Nucleus accumbens (tissue), 56 donors: ENCODE measurements at places on chromosomes 4 and X.
A peak's percentile ranks its signal among the peaks of the same experiment; 100 is the strongest.

DNA sequence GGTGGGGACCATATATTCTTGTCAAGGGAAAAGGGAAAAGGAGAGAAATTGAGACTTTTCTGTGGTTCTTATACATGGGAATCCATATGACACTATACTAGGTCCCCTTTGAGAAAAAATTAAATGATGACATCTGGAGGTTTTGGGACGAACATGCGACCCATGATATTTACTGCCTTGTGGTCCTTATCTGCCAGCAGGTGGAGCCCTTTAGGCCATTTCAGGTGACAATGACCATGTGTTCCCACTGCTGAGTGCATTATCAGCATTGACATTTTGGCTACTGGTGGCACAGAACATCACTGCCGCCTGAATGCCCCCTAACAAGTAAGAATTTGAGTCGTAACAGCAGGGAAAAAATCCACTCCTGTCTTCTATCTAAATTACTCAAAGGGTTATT is 843.4 kb downstream of the FSTL5 start:
- no peak for DNase-seq

DNA sequence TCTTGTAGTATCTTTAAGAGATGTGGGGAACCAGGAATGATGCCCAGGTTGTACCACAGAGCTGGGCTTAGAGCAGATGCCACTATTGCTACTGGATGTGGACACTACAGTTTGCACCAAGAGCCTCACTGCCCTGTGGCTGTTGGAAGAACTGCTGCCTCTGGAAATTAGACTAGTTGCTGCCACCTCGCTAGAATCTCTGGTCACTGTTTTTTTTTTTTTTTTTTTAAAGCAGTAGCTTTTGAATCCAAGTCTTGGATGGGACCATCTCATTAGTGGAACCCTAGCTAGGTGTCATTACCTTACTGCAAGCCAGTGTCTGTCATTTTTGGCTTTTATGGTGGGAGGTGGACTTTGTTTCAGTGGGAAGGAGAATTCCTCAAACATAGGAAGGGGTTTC is 105.5 kb downstream of the ARHGAP10 start:
- no peak for DNase-seq

- no peak for DNase-seq
These were observed 154.4 kb upstream of the NOCT start for GRCh38 chr4:138861135-138861534.

DNA sequence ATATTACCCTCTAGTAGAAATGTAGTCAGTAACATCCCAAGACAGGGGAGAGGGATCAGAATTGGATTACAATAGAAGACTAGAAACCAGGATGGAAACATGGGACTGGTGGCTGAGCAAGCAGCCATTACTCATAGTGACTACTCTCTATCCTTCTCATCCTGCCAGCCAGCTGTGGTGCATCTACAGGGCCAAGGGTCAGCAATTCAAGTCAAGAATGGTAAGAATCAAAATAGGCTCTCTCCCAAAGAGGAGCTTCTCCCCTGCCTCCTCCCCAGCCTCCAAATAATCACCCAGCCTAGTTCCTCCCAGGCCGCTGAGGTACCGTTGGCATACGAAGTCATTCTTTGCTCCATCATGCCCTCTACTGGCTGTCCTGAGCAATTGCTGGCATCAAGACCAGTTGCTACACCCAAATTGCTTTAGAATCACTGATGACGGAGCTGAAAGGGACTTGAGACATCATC is 19.4 kb downstream of the AWAT2 start:
- peak; percentile 1 for DNase-seq

DNA sequence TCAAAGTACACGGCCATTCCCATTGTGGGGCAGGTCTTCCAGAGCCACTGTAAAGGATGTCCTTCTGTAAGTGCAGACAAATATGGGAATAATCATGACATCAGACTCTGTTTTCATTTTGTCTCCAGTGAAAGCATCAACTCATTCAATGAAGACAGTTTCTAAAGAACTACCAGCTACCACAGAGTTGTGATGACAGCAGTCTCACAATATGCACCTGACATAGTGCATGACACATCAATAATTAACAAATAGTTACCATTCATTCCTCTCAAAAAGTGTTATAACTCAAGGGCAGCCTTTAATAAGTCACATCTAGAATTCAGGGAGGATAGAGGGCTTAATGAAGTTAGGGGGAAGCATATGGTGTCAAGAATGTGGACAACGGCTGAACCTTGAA is 20.2 kb downstream of the MTTP start:
- no peak for DNase-seq

DNA sequence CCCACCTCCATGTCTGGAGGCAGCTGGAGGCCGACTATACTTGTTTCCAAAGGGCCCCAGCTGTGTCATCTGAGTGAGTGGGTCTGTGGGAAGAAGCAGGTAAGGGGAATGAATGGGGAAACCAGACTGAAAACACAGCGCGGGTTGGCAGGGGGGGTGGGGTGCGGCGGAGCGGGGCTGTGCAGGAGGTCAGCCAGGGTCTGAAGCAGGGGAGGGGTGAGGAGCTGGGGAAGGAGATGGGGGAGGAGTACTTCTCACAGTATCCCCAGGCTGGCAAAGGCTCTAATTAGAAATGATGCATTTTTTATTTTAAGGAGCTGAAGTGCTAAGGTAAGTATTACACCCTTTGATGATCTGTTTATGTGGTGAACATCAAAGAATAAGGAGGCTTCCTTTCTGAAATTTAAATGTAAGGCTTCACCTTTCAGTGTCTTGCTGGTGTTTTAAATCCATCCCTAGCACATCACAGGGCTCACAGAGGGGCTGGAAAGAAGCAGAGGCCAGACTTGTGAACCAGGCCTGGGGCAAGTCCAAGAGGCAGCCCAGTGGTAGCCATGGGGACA is 37.5 kb downstream of the SMIM20 start:
- no peak for DNase-seq

- DNase-seq = no peak
These were observed 97.5 kb upstream of the CBR4 start for GRCh38 chr4:169107528-169107927.

DNA sequence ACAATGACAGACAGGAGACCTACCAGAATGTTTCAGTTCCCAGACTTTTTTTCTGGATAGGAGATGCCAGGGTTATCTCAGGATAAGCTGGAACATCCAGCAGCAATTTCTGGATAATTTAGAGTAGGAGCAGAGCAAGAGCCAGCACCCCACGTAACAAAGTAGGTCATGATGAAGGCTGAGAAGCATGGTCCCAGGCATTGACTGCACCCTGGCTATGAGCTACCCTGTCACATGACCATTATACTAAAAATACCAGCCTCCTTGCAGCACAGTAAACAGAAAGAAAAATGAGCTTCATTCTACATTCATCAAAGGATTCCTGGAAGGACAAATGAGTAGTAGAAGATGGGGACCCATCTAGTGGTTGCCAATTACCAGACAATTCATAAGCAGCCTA is 247.4 kb upstream of the AR start:
- DNase-seq = no peak

GRCh38 chr4:175891851-175892250 is 79.8 kb upstream of the GPM6A start:
- DNase-seq = no peak

- DNase-seq = peak; percentile 59
These were observed 811 bp downstream of the FLNA start for GRCh38 chrX:154373340-154374306.
